ENCODE measurements at places on chromosomes 1 and 21. TPM values are rescaled to one million over a fixed set of nuclear protein-coding genes. Genes with fewer than 3 reads are reported as not detected.

The BGLAP gene
- total RNA-seq: 1.0 TPM

The SHE gene
- total RNA-seq: 8.4 TPM

The PALMD gene
- total RNA-seq: 46.4 TPM

The FAM110D gene
- 1.0 TPM for total RNA-seq

The FAM163A gene
- total RNA-seq: under 0.01 TPM
